Psoas muscle (tissue), 8 donors: ENCODE measurements at places on chromosomes 7 and 10. TPM values are rescaled to one million over a fixed set of nuclear protein-coding genes. Genes with fewer than 3 reads are reported as not detected.

MUC3A gene
- total RNA-seq, result 0.24 TPM

C10orf53 gene
- not detected for total RNA-seq

ADAM22 gene
- 0.42 TPM for total RNA-seq

CPED1 gene
- 32.9 TPM for total RNA-seq

GRID2IP gene
- 0.06 TPM for total RNA-seq

FAM241B gene
- 6.2 TPM for total RNA-seq

DNA sequence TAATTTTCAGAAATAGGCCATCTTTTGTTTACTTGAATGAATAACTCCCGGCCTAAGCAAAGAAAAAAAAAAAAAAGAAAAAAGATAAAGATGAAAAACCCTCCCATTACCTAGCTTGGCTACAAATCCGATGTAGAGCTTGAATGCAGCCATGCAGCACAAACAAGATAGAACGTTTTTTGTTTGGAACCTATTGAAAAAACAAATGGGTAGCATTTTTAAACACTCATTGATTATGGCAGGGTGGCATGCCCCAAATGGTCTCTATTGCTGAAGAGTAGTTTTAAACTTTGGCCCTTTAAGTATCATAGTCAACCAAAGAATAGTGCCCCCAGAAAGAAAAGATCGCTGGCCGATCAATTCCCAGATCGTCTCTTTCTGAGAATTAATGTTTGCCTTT is 84.4 kb downstream of the VTI1A start:
- no peak for DNase-seq
- H3K27ac ChIP-seq, result no peak overlapping the region
- H3K4me1 ChIP-seq, result no peaks in the 10 kb centered on the region
- no peaks in the 10 kb centered on the region for H3K27me3 ChIP-seq
- H3K36me3 ChIP-seq, result no peaks in the 10 kb centered on the region

DNA sequence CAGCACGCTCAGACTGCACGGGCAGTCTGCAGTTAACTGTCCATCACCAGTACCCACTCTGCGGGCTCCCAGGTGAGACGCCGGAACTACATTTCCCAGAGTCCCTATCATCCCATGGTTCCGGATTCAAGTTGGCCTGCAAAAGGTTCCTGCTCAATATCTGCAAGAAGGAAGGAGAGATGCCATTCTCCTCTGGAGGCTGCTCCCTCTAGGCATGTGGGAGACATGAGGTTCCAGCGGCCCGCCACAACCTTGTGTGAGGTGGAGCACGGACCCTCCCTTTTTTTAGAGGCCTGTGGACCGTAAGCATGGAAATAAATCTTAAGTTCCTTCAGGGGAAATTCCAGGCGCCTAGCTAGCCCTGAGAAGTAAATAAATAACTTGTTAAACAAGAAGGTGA is 29.7 kb downstream of the NUP42 start:
- no peak overlapping the region for H3K27ac ChIP-seq
- DNase-seq, result no peak
- no peaks in the 10 kb centered on the region for H3K27me3 ChIP-seq
- H3K36me3 ChIP-seq, result no peaks in the 10 kb centered on the region
- no peaks in the 10 kb centered on the region for H3K4me1 ChIP-seq
- no peak overlapping the region for H3K4me3 ChIP-seq

GRCh38 chr7:137501562-137501961 is 158.0 kb upstream of the PTN start:
- no peaks in the 10 kb centered on the region for H3K36me3 ChIP-seq
- no peak for DNase-seq
- H3K4me1 ChIP-seq, result no peaks in the 10 kb centered on the region
- no peaks in the 10 kb centered on the region for H3K27me3 ChIP-seq

GRCh38 chr7:66013938-66014337 is 31.9 kb upstream of the GUSB start:
- H3K4me3 ChIP-seq, result no peak overlapping the region
- H3K27ac ChIP-seq, result no peak overlapping the region
- DNase-seq, result no peak
